Uterus (tissue), 4 donors: ENCODE measurements at places on chromosomes 4 and X. TPM values are rescaled to one million over a fixed set of nuclear protein-coding genes. Genes with fewer than 3 reads are reported as not detected.

DNA sequence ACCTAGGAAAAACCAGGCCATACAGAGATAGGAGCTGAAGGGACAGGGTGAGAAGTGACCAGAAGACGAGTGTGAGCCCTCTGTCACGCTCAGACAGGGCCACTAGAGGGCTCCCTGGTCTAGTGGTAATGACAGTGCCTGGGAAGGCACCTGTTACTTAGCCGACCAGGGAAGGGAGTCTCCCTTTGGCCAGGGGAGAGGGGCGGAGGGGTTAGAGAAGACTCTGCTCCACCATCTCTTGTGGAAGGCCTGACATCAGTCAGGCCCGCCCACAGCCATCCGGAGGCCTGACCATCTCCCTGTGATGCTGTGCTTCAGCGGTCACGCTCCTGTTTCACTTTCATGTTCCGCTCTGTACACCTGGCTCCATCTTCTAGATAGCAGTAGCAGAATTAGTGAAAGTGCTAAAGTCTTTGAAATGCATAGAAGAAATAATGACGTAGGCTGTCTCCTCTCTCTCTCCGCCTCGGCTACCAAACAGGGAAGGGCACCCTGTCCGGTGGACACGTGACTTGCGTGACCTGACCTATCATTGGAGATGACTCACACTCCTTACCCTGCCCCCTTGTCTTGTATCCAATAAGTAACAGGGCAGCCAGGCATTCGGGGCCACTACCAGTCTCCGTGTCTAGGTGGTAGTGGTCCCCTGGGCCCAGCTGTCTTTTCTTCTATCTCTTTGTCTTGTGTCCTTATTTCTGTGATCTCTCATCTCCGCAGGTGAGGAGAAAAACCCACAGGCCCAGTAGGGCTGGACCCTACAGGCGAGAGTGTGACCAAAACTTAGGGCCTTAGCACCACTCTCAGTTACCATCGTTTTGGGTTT lies 26.7 kb downstream of the HTT-AS start:
- peak; percentile 43 for DNase-seq
- no peak overlapping the region for H3K4me3 ChIP-seq
- H3K27ac ChIP-seq = no peak overlapping the region
- no peaks in the 10 kb centered on the region for H3K36me3 ChIP-seq

CXCL1 gene
- 1.4 TPM for total RNA-seq

REELD1 gene
- total RNA-seq = not detected

DNA sequence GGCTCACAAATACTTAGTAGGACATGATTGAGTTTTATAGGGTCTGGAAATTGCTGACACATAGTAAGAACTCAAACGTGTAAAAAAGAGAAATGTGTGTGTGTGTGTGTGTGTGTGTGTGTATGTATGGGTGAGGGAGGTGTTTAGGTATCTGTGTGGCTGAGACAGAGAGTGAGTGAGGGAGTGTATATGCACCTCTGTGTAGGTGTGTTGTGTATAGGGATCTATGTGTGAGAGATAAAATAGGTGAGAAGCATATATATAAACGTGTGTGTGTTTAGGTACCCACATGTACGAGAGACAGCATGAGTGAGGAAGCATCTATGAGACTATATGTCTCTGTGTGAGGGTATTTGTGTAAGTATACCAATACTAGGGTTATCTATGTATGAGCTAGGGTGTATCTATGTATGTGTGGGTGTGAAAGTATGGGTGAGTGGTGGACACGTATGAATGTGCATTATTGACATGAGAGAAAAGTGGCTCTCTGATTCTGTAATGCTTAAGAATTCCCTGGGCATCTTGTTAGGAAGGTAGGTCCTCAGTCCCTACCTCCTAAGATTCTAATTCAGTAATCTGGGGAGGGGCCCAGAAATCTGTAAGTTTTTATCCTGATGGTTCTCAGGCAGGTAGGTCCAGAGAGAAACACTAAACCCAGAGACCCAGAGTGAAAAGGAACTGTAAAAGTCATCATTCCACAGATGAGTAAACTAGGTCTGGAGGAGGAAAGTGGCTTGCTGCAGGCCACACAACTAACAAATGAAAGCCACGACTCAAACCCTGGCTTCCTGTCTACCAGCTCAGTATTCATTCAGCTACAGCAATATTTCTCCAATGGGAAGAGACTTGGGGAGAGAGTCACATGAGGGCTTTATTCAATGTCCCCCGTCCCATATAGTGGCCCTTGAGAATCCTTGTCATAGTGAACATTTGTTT lies 237.0 kb downstream of the IDS start:
- no peaks in the 10 kb centered on the region for H3K27me3 ChIP-seq
- H3K27ac ChIP-seq = no peak overlapping the region
- no peaks in the 10 kb centered on the region for H3K4me1 ChIP-seq
- no peaks in the 10 kb centered on the region for H3K36me3 ChIP-seq
- DNase-seq = no peak
- no peak overlapping the region for H3K4me3 ChIP-seq

ARHGEF6 gene
- 26.9 TPM for total RNA-seq

SMIM31 gene
- not detected for total RNA-seq

GATA1 gene
- total RNA-seq = not detected

GLRA3 gene
- not detected for total RNA-seq

DNA sequence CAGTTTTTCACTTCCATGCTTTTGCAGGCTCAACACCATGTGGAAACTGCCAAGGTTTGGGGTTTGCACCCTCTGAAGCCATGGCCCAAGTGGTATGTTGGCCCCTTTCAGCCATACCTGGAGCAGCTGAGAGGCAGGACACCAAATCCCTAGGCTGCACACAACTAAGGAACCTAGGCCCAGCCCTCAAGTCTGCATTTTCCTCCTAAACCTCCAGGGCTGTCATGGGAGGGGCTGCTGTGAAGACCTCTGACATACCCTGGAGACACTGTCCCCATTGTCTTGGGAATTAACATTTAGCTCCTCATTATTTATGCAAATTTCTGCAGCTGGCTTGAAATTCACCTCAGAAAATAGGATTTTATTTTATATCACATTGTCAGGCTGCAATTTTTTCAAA lies 856.1 kb downstream of the TECRL start:
- no peaks in the 10 kb centered on the region for H3K4me1 ChIP-seq
- H3K4me3 ChIP-seq = no peak overlapping the region
- H3K27me3 ChIP-seq = no peaks in the 10 kb centered on the region
- no peaks in the 10 kb centered on the region for H3K36me3 ChIP-seq

- H3K4me1 ChIP-seq = no peaks in the 10 kb centered on the region
- H3K4me3 ChIP-seq = no peak overlapping the region
Measured at GRCh38 chrX:126557151-126557550, 4.5 kb upstream of the DCAF12L1 start.

GRCh38 chr4:156516698-156517097 lies 454.9 kb downstream of the PDGFC start:
- no peaks in the 10 kb centered on the region for H3K4me1 ChIP-seq
- no peak for DNase-seq
- H3K36me3 ChIP-seq = no peaks in the 10 kb centered on the region
- H3K4me3 ChIP-seq = no peak overlapping the region
- no peak overlapping the region for H3K27ac ChIP-seq
- no peaks in the 10 kb centered on the region for H3K27me3 ChIP-seq

- H3K4me3 ChIP-seq = no peak overlapping the region
- H3K27ac ChIP-seq = no peak overlapping the region
- DNase-seq = peak; percentile 26
- no peaks in the 10 kb centered on the region for H3K27me3 ChIP-seq
Measured at GRCh38 chr4:150297861-150298474, 219.7 kb downstream of the DCLK2 start.

GRCh38 chrX:107673933-107674479 lies 45.7 kb downstream of the PRPS1 start:
- H3K4me1 ChIP-seq = peaks cover 6% of the 10 kb centered on the region
- no peaks in the 10 kb centered on the region for H3K27me3 ChIP-seq
- peak overlapping the region; percentile 94 for H3K27ac ChIP-seq
- H3K4me3 ChIP-seq = no peak overlapping the region
- peak; percentile 90 for DNase-seq
- H3K36me3 ChIP-seq = no peaks in the 10 kb centered on the region

GRCh38 chr4:188195389-188195985 lies 56.2 kb downstream of the TRIML1 start:
- no peaks in the 10 kb centered on the region for H3K27me3 ChIP-seq
- no peak overlapping the region for H3K4me3 ChIP-seq
- H3K27ac ChIP-seq = no peak overlapping the region
